GM12891 (cell line): ENCODE measurements at places on chromosomes 2 and 18.

DNA sequence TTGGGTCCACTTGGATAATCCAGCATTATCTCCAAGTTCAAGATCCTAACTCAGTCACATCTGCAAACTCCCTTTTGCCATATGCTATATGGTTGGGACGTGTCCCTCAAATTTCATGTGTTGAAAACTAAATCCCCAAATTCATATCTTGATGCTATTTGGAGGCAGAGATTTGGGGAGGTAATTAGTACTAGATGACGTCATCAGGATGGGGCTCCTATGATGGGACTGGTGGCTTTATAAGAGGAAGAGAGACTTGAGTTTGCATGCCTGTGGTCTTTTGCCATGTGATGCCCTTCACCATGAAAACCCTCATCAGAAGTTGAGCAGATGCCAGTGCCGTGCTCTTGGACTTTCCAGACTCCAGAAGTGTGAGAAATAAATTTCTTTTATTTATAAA is 16.8 kb upstream of the SMAD4 start:
- DNase-seq = no peak

- DNase-seq = no peak
These were observed 11.9 kb downstream of the IL18RAP start for GRCh38 chr2:102434655-102435381.

DNA sequence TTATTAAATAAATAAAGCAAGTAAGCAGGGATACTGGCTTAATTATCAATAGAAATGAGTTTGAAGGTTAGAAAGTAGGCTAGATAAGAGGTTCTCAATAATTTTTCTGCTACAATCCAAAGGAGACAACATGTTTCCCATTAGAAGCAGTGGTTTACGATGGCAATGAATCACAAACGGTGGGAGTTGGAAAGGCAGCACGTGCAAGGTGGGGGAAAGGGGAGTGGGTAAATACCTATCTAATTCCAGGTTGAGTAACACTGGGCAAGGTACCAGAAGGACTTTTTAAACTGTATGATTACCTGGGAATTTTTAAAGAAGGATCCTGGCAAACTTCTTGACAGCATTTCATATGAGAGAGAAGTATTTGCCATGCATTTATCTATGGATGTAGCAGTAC is 289.9 kb downstream of the NBAS start:
- no peak for DNase-seq

GRCh38 chr18:5238371-5238976 is 41.4 kb upstream of the AKAIN1 start:
- peak; percentile 11 for DNase-seq

DNA sequence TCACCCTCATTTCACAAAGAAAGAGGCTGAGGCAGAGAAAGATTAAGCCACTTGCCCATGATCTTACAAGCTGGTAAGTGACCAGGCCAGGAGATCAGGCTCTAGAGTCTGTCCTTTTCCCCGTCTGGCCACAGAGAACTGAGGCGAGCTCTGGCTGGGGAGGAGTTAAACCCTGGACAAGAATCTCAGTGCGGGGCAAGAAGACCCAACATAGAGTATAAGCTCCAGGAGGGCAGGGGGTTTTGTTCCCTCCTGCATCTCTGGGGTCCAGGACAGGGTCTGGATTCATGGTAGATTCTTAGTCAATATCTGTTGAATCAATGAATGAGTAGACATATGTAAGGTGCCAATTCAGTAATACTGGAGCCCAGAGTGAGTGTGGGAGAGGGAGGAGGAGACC is 12.9 kb upstream of the INPP5D start:
- no peak for DNase-seq

- DNase-seq = no peak
These were observed 41.4 kb upstream of the EHBP1 start for GRCh38 chr2:62663920-62664795.

DNA sequence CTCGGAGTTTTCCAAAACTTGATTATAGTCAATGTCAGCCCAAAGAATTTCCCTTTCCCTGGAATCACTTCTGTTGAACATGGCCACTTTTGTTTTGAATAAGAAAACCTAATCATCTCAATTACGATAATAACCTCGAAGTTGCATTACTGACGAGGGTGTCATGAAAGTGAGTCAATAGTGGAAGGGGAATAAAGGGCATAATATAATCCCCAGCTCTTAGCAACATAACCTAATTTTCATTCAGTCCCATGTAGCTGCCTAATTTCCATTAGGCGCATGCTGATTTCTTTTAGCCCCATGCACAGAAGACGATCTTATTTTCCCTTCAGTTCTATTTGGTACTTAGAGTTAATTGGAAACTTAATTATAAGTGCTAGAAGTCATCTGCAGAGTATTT is 51.1 kb upstream of the RAPH1 start:
- DNase-seq = no peak

DNA sequence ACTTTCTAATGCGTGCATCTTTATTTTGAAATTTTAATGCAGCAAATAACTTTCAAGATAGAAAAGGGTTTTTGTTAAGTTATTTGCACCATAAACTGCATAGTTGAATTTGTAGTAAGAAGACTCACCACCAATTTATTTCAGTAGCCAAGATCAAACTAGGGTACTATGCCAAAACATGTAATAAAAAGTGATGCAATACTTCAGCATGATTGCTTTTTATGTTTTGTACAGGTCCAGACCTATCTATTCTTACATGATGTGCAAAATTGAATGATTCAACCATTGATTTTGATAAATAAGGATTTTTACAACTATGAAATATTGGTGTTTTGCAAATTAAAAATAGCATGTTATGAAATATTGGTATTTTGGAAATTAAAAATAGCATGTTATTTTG is 26.7 kb downstream of the AGPS start:
- DNase-seq = no peak

DNA sequence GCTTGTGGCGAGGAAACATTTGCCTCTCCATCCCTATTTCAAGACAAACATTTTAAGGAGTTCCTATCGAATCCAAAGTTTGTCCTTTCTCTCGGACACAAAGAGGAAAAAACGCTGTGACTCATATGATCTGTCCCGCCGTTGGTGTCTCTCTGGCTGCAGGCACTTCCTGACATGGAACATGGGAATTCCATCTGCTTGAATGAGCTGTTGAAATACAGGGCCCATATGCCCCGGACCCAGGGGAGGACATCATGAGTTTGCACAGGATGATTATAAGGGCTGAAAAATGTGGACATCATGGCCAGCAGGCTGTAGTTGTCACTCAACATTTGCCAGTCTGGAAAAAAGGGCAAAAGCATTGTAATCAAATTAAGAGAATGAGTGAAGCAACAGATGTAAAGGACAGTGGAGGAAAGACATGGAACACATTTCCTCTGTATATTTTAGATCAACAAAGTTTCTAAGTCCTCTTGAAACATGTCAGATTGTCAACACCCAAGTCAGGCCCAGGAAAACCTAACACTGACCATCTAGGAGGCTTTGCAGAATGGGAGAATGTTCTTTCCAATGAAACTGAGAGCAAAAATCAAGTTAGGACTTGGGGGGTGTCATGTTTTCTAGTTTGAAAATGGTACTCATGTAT is 103.2 kb upstream of the SMIM21 start:
- no peak for DNase-seq

GRCh38 chr2:118464046-118464445 is 375.8 kb downstream of the INSIG2 start:
- no peak for DNase-seq

DNA sequence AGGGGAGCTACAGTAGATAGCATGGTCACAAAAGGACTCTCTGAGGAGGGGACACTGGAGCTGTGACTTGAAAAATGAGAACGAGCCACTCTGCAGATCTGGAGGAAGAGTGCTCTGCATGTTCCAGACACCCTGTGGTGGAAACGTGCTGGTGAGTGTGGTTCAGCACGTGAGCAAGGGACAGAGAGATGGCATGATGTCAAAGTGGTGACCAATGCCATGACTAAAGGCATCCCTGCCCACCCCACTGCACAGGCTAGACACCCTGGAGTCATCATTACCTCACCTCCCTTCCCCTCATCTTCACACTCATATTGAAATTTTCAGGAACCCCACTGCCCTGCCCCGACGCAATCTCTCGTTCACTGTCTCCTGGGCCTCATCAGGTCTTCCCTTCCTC is 56.5 kb downstream of the SLC4A5 start:
- no peak for DNase-seq

GRCh38 chr18:28576941-28577340 is 400.0 kb upstream of the CDH2 start:
- no peak for DNase-seq

- DNase-seq = no peak
These were observed 61.4 kb upstream of the RTN4 start for GRCh38 chr2:55111570-55112228.

DNA sequence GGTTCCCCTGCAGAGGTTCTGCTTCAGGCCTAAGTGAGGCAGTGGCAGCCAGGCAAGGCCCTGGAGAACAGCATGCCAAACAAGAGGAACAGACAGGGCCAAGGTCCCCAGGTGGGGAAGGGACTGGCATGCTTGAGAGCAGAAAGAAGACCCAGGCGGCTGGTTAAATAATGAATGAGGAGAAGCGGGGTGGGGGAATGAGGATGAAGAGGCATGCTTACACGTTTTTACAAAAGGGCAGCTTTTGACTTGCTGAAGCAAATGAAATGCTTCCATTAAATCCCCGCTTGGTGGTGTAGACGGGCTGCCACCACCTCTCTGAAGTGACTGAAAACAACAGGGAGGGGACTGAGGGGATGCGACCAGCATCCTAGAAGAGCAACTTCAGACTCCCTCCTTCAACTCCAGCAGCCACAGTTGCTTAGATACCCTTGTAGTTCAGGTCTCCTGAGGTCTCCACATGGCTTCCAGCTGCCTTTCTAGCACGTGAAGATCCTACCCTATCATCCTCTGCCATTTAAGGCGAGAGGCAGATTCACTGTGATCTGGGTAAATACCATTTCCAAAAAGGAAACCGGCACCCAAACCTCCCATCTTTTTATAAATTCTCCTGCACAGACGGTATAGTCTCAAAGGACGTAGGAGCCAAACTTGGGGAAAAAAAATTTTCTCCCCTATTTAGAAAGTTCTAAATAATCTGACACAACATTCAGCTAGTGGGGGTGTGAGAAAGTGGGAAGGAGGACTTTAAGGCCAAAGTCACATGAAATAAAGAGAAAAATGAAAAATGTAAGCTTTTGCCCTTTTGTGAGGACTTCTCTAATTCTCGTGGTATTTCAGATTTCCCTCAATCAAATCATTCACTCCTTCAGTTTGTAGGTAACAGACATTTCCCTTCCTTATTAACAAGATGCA is 65.6 kb downstream of the CACNB4 start:
- DNase-seq = no peak

GRCh38 chr2:107742460-107743027 is 84.1 kb upstream of the RGPD4 start:
- DNase-seq = no peak

GRCh38 chr2:133377021-133377481 is 191.2 kb downstream of the NCKAP5 start:
- DNase-seq = no peak

GRCh38 chr2:241417626-241418025 is 61.5 kb downstream of the FARP2 start:
- DNase-seq = no peak

DNA sequence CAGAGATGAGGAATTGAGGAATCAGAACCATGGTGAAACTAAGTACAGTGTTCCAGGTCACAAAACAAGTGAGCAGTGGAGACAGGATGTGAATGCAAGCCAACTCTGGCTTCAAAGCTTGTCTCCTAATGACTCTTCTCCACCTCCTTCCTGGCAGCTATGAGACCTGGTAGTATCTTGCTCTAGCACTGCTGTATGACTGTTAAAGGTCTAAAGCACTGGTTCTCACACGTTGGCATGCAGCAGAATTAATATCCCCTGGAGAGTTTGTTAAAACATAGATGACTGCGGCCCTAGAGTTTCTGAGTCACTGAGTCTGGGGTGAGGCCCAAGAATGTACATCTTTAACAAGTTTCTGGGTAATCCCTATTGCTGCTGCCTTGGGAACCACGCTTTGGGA is 63.3 kb downstream of the SUCLG1 start:
- DNase-seq = no peak

DNA sequence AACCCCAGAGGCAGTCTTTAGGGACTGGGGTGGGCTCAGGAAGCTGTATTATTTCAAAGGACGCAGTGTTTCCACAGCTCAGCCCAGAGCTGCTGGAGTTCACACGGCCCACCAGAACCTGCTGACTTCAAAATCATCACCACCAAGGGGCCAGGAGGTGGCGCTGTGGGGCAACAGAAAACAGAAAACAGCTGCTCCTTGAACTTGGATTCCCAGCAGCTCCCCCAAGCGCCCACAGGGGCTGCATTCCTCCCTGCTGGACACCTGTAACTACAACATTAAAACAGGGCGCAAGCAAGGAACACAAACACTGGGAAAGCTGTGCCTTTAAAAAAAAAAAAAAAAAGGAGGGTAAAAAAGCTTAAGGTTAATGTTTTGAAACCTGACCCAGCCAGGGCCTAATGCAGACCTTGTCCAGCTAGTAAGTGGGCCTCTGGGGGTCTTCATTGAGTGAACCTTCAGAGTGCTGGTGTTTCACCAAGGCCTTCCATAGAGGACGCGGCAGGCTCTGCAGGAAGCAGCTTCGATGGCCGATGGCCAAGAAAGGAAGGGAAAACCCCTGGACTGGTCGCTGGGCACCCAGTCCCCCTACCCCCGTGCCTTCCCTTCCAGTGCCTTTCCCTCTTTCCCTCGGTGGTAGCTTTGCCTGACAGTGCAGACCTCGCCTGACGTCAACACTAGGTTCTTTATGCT is 25.9 kb downstream of the MLPH start:
- peak; percentile 80 for DNase-seq

- no peak for DNase-seq
These were observed 44.1 kb downstream of the ATOH8 start for GRCh38 chr2:85797921-85798320.

- DNase-seq = no peak
These were observed 298.6 kb upstream of the CDH20 start for GRCh38 chr18:61034580-61034979.

GRCh38 chr18:38305961-38306360 is 740.4 kb upstream of the CELF4 start:
- no peak for DNase-seq

GRCh38 chr18:59232309-59233016 is 12.5 kb downstream of the GRP start:
- DNase-seq = no peak

- no peak for DNase-seq
These were observed 133.1 kb upstream of the SEC11C start for GRCh38 chr18:59006461-59007067.

GRCh38 chr2:162839419-162839818 is 852 bp upstream of the KCNH7 start:
- no peak for DNase-seq

GRCh38 chr18:55246278-55246677 is 287.0 kb upstream of the CCDC68 start:
- DNase-seq = no peak

DNA sequence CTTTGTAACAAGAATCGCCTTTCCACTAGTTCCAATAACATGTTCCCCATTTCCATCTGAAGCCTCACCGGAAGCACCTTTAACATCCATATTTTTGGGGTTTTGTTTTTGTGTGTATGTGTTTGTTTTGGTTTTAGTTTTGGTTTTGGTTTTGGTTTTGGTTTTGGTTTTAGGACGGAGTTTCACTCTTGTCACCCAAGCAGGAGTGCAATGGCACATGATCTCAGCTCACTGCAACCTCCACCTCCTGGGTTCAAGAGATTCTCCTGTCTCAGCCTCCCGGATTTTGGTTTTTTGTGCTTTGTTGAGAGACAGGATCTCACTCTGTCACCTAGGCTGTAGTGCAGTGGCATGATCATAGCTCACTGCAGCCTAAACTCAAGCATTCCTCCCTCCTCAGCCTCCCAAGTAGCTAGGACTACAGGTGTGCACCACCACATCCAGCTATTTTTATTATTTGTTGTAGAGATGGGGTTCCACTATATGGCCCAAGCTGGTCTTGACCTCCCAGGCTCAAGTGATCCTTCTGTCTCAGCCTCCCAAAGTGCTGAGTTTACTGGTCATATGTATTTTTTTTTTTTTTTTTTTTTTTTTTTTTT is 36.3 kb downstream of the TGOLN2 start:
- DNase-seq = no peak

GRCh38 chr18:67007999-67008398 is 404.1 kb upstream of the CDH19 start:
- no peak for DNase-seq
